ENCODE measurements at places on chromosomes 3 and 15.

- DNase-seq = no peak
Observed at GRCh38 chr3:55571913-55572312, 84.8 kb upstream of the WNT5A start.

DNA sequence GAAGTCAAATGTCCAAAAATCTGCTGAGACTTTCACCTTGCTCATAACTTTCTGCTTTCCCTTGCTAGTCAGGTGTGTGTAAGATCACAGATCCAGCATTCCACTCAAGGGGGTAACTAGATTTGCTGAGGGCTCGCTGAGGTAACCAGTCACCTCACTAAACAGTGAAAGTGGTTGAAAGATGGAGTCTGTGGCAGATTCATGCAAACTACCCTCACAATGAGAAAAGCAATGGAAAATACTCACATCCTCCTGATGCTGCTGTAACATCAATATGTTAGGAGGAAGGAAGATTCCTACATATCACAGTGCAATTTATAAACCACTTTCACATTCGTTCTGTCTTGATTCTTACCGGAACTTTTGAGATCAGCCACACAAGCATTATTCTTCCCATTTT lies 174.3 kb upstream of the BCL6 start:
- no peak for DNase-seq

DNA sequence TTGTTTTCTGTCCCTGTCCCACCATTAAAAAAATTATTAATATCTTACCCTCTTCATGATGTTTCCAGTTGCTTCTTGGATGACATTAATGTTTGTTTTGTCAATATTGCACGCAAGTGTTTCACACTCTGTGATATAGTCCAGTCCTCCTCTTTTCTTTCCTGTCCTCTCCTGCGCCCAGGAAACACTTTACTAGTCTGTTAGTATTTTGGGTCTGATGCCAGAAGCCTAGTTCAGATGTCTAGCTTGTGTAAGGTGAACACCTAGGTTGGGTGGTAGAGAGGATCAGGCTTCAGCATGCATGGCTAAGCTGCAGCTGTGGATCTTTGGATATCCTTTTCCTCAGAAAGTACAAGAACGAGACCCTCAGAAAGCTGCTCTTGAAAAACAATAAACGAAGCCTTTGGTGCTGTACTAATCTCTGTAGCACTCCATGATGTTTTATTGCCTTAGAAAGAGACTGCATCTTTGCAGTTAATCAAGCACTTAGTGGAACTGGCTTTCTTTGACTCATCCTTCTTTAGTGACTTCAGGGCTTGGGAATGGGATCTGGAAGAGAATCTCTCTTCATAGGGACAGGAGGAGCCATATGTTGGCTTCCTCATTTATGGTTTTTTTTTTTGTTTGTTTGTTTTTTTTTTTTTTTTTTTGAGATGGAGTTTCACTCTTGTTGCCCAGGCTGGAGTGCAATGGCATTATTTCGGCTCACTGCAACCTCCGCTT lies 253.4 kb downstream of the LPP start:
- no peak for DNase-seq

GRCh38 chr3:141233457-141234161 lies 2.0 kb downstream of the PXYLP1 start:
- no peak for DNase-seq

GRCh38 chr15:33226559-33227181 lies 32.2 kb upstream of the FMN1 start:
- peak; percentile 24 for DNase-seq

DNA sequence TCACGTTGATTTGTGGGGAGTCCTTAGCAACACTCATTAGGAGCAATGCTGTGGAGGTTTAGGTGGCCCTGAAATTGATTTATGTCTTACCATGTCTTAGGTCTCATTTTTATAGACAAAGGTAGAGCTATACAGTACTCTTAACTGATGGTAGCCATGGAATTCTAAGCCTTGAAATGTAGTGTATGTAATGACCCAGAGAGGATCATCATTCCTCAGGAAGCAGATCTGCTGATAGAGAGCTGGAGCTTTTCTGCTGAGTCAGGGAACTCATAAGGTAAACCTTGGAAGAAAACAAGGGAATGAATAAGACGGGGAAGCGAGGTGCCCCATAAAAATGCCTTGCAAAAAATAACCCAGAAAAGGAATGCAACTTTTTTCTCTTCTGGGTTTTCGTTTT lies 34.0 kb upstream of the ZNF639 start:
- DNase-seq = no peak

GRCh38 chr3:46380471-46381221 lies 9.9 kb downstream of the CCR5 start:
- DNase-seq = no peak

All from activated T-helper 1 cell treated with anti-CD3 and anti-CD28 coated beads, Interleukin-2, amount 50 U/mL, for 16 hours (primary cell).